ENCODE measurements at places on chromosomes 7 and 10. TPM values are rescaled to one million over a fixed set of nuclear protein-coding genes. Genes with fewer than 3 reads are reported as not detected.

HTR7 gene
- polyA plus RNA-seq, result not detected

CAMK1D gene
- 12.9 TPM for polyA plus RNA-seq

POM121 gene
- polyA plus RNA-seq, result 26.4 TPM

SLC13A1 gene
- polyA plus RNA-seq, result not detected

ZPBP gene
- polyA plus RNA-seq, result not detected

ARHGAP22 gene
- polyA plus RNA-seq, result not detected

RAMP3 gene
- polyA plus RNA-seq, result not detected

HECW1 gene
- polyA plus RNA-seq, result 0.04 TPM

ACHE gene
- polyA plus RNA-seq, result 3.0 TPM

DNA sequence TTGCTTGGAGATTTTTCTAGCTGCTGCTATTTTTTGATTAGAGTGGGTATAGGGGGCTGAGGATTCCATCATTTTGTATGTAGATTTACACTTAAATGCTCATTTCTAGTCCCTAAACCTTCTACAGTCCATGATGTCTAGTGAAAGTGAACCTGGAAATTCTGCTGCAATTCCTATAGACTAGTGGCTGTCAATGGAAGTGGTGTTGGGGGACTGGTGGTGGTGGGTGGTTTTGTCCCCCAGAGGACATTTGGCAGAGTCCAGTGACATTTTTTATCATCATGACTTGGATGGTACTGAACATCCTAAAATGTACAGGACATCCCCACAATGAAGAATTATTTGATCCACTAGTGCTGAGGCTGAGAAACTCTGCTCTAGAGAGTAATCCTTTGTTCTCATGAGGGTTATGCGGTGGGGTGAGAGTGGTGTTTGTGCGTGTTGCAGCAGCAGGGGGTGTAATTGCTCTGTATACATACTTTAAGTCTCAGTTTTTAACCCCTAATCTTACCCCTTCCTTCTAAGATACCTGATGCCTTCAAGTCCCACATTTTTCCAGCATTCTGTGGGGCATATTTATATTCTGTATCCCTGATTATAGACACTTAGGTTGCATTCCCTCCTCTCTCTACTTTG, 35.0 kb downstream of the KIF11 start:
- DNase-seq, result no peak

- no peak for DNase-seq
Measured at GRCh38 chr7:65276822-65277221, 96.8 kb upstream of the ZNF92 start.

- no peak for DNase-seq
Measured at GRCh38 chr7:128941323-128941890, 3.7 kb downstream of the IRF5 start.

GRCh38 chr7:16515785-16516685, 10.6 kb upstream of the LRRC72 start:
- no peak for DNase-seq

DNA sequence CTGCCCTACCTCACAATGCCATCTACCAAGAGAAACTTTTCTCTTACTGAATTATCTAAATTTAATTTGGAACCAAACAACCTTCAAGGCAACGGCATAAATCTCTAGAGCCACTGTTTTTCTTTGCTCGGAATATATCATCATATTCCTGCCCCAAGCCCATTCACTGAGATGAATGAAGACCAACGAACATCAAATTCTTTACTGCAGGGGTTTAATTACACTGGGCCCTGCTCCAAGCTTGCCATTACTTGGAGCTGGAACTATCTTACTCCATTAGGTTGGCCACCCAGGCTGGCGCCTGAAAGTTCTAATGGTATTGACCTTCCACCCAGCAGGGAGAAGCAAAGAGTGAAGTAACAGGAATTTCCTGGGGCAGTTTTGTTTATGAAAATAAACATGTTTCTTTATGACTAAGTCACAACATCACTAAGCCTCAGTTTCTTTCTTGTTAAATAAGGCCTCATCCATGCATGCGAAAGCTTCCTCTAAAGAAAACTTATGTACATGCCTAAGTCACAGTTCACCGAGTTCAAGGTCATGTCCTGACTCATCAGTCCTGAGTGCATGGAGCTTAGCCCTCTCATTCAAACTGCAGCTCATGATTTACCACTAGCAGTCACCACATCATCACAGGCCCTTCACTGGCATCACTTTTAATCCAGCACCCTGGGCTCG, 42.1 kb upstream of the ANAPC16 start:
- DNase-seq, result peak; percentile 86

DNA sequence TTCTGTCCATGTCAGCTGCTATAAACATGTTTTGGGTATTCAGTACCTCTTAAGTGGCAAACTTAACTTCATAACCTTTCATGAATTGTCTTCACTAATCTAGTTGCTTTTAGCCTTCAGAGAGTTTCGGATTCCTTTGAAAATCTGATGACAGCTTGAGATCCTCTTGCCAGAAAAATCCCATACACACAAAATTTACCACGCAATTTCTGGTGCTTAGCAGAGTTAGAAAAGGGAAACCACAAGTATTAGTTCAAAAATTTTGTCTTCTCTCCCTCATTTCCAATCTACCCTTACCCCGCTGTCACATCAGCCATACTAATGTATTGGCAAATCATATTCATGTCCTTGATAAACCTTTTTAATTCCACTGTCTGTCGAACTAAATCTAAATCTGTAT, 72.7 kb upstream of the TMEM106B start:
- DNase-seq, result no peak

GRCh38 chr7:46244757-46245156, 323.7 kb upstream of the IGFBP3 start:
- DNase-seq, result no peak

DNA sequence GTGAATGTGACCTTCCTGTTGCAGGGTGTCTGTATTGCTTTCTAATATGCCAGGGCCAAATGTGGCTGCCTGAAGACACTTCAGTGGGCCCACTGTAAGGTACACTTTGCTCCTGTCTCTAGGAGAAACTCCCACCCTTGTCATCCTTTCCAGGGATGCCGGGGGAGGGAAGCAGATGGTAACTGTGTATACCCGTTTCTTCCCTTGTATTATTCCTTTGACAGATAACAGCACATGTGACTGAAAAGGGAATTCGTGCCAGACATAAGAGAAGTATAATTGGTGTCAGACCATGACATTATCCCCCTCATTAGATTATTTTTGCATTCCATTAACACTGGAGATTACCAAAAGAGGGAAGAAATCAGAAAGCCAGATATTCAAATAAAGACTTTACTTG, 317.7 kb downstream of the CAMK1D start:
- no peak for DNase-seq

- DNase-seq, result no peak
Measured at GRCh38 chr10:124697837-124698544, 46.2 kb downstream of the FAM53B start.

GRCh38 chr10:77862595-77862994, 64.0 kb downstream of the DLG5 start:
- DNase-seq, result no peak

DNA sequence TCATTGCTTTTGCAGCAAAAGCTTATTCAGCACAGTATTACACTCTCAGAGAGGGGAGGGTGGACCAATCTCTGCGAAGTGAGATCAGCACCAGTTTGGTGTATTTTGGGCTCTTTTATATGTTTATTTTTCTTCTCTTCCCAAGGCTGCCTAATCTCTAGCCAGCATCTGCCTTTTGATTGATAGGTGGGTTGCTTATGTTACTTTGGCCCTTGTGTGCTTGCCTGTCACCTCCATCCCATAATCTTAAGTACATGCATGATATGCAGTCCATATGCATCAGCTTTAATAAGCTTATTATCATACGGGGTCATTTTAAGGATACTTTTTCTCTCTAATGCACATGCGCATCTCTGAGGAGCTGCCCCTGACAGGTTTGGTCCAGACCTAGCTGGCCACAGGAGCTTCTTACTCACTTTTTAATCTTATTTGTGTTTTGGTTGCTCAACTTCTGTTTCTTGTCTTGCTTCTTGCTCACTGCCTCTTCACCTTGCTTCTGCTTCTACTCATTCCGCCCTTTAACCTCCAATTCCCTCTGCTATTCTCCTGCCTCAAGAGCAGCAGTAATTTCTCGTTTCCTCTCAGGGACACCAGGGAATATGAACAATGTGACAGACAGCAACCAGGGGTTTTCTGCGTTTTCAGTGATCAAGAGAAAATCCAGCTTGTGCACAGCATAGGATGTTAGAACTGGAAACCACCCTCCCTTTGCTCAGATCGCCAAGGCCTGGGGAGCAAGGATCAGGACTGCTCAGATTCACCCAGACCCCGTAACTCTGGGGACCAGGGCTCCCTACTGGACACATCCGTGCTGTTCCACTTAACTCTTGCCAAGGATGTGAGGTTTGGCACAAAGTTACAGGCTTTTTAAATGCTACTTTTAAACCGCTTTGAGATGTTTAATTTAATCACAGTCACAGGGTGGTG, 10.0 kb downstream of the RGR start:
- no peak for DNase-seq

- no peak for DNase-seq
Measured at GRCh38 chr10:47402641-47403301, 18.7 kb upstream of the ZNF488 start.
